ENCODE measurements at places on chromosomes 6 and 20. TPM values are rescaled to one million over a fixed set of nuclear protein-coding genes. Genes with fewer than 3 reads are reported as not detected.

The HFE gene
- total RNA-seq, result 1.1 TPM

The MLIP gene
- not detected for total RNA-seq

The C6orf58 gene
- not detected for total RNA-seq

The TNF gene
- 135 TPM for total RNA-seq

The OPRM1 gene
- total RNA-seq, result not detected

The POU5F1 gene
- total RNA-seq, result 2.3 TPM

The PHF20 gene
- total RNA-seq, result 72.3 TPM

DNA sequence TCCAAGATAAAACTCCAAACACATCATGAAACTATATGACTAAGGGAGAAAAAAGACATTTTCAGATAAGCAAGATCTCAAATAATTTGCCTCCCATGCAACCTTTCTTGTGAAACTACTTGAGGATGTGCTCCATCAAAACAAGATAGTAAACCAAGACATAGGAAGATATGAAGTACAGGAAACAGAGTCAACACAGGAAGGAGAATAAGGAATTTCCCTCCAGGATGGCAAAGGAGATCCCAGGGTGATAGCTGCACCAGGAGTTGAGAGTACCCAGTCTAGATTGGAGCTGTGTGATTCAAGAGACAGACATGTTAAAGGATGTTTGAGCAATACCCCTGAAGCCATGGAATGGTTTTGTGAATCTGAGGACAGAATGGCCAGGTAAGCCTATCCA, 15.3 kb downstream of the IL17A start:
- H3K36me3 ChIP-seq, result no peaks in the 10 kb centered on the region
- DNase-seq, result no peak
- H3K4me1 ChIP-seq, result no peaks in the 10 kb centered on the region

GRCh38 chr6:2109796-2110195, 135.6 kb downstream of the GMDS start:
- no peak for DNase-seq
- H3K27ac ChIP-seq, result no peak overlapping the region
- H3K36me3 ChIP-seq, result peaks cover 7% of the 10 kb centered on the region
- H3K4me3 ChIP-seq, result no peak overlapping the region
- H3K4me1 ChIP-seq, result peaks cover 13% of the 10 kb centered on the region

GRCh38 chr6:88599571-88599970, 363.8 kb downstream of the RNGTT start:
- H3K27ac ChIP-seq, result no peak overlapping the region
- no peaks in the 10 kb centered on the region for H3K27me3 ChIP-seq
- no peak for DNase-seq
- H3K36me3 ChIP-seq, result no peaks in the 10 kb centered on the region
- H3K4me3 ChIP-seq, result no peak overlapping the region
- no peaks in the 10 kb centered on the region for H3K4me1 ChIP-seq

GRCh38 chr20:40037511-40037910, 651.5 kb downstream of the MAFB start:
- H3K4me3 ChIP-seq, result no peak overlapping the region
- no peak for DNase-seq
- no peak overlapping the region for H3K27ac ChIP-seq
- H3K27me3 ChIP-seq, result peaks cover 7% of the 10 kb centered on the region

DNA sequence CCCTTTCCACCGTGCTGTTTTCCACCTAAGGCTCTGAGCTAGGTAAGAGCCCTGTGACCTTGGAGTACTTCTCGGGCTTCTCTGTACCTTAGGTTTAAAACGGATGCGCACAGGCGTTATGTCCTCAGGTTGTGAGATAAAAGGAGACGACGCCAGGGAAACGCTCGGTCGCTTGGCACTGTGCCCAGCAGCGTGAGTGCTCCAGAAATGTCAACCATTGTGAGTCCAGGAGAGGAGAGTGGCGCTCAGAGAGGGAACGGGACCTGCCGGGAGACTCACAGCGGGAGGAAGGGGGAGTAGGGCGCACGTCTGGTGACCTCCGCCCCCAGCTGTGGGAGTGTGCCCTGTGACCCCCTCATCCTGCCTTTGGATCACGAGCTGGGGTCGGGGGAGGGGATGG, 33.8 kb upstream of the SCRT2 start:
- no peak for DNase-seq
- H3K4me3 ChIP-seq, result no peak overlapping the region
- no peaks in the 10 kb centered on the region for H3K4me1 ChIP-seq
- H3K27ac ChIP-seq, result no peak overlapping the region
- H3K36me3 ChIP-seq, result no peaks in the 10 kb centered on the region

DNA sequence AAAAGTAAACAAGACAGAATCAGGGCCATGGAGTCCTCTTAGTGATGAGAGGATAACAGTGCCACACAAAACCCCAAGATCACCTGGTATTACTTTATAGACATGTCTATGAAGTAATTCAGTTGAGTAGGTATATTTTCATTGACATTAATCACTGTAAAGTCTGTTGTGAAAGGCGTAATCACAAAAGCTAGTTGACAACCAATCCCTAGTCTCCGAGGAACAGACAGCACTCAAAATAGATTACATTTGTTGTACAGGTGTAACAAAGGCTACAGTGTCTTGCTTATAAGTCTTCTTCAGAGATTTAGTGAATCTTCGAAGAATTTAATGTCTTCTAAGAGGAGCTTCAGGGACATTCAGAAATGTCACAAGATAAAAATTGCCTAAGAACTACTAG, 120.1 kb downstream of the TMEM200A start:
- H3K27me3 ChIP-seq, result no peaks in the 10 kb centered on the region
- no peak overlapping the region for H3K27ac ChIP-seq
- H3K36me3 ChIP-seq, result no peaks in the 10 kb centered on the region
- H3K4me1 ChIP-seq, result no peaks in the 10 kb centered on the region
- no peak for DNase-seq
- H3K4me3 ChIP-seq, result no peak overlapping the region

GRCh38 chr20:44342248-44342647, 5.4 kb downstream of the R3HDML start:
- H3K36me3 ChIP-seq, result no peaks in the 10 kb centered on the region
- no peak overlapping the region for H3K4me3 ChIP-seq
- no peak overlapping the region for H3K27ac ChIP-seq
- no peak for DNase-seq
- H3K4me1 ChIP-seq, result no peaks in the 10 kb centered on the region

- H3K4me1 ChIP-seq, result no peaks in the 10 kb centered on the region
- H3K27me3 ChIP-seq, result peaks cover 2% of the 10 kb centered on the region
- no peak overlapping the region for H3K4me3 ChIP-seq
- no peak for DNase-seq
These were observed 56.9 kb downstream of the FAM229B start for GRCh38 chr6:112144145-112144926.

GRCh38 chr6:149060300-149060984, 257.1 kb upstream of the TAB2 start:
- H3K36me3 ChIP-seq, result no peaks in the 10 kb centered on the region
- H3K4me1 ChIP-seq, result peaks cover 36% of the 10 kb centered on the region
- peak; percentile 34 for DNase-seq

DNA sequence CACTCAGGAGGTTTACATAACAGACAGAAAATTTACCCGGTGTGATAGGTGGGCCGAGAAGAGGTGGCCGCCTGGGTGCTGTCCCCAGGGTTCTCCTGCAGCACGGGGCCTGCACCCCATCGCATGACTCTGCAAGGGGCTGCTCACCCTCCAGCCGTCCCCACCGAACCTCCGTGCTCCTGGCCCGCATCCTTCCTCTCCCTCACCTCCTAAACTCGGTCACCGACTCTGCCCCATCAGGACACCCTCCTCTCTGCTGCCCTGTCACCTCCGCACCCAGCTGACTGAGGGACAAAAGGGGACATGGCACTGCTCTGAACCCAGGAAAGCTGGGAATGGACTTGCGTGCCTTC, 147.6 kb downstream of the SYNDIG1 start:
- H3K36me3 ChIP-seq, result no peaks in the 10 kb centered on the region
- H3K4me3 ChIP-seq, result no peak overlapping the region
- peaks cover 14% of the 10 kb centered on the region for H3K4me1 ChIP-seq
- H3K27ac ChIP-seq, result no peak overlapping the region
- H3K27me3 ChIP-seq, result peaks cover 3% of the 10 kb centered on the region
- no peak for DNase-seq

- no peak overlapping the region for H3K27ac ChIP-seq
- peaks cover 7% of the 10 kb centered on the region for H3K27me3 ChIP-seq
- no peak for DNase-seq
- H3K4me1 ChIP-seq, result no peaks in the 10 kb centered on the region
- no peaks in the 10 kb centered on the region for H3K36me3 ChIP-seq
These were observed 124.9 kb downstream of the GRM4 start for GRCh38 chr6:34020807-34021553.

GRCh38 chr20:13355411-13355810, 134.3 kb downstream of the ISM1 start:
- no peak overlapping the region for H3K4me3 ChIP-seq
- no peaks in the 10 kb centered on the region for H3K27me3 ChIP-seq
- H3K4me1 ChIP-seq, result no peaks in the 10 kb centered on the region

DNA sequence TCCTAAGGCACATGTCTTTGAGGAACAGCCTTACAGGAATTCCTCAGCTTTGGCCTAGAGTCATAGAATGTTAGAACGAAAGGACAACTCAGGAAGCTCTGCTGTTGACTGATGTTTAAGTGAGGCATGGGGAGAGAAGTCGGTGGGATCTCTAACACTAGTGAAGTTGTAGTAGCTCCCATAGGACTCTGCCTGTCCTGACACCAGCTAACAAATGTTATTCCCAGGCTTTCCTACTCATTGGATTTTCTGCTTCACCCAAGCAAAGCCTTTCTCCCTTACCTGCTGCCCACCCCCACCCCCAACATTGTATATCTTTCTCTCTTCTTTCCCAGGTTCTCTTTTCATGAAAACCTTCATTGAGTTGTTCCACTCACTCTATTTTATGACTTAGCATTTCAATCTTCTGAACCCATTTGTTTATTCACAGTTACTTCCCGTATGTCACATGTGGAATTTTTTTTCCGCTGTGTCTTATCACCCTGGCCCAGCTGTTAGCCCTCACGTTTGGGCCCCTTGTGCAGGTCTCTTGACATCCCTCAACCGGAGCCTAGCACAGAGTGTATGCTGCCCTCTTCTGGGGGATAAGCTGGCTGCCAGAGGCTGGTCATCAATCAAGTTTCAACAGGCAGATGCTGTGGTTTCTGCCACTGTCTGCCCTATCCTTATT, 39.2 kb upstream of the RNF8 start:
- no peaks in the 10 kb centered on the region for H3K27me3 ChIP-seq
- H3K36me3 ChIP-seq, result peaks cover 34% of the 10 kb centered on the region
- H3K27ac ChIP-seq, result no peak overlapping the region
- DNase-seq, result no peak
- no peak overlapping the region for H3K4me3 ChIP-seq
- no peaks in the 10 kb centered on the region for H3K4me1 ChIP-seq

DNA sequence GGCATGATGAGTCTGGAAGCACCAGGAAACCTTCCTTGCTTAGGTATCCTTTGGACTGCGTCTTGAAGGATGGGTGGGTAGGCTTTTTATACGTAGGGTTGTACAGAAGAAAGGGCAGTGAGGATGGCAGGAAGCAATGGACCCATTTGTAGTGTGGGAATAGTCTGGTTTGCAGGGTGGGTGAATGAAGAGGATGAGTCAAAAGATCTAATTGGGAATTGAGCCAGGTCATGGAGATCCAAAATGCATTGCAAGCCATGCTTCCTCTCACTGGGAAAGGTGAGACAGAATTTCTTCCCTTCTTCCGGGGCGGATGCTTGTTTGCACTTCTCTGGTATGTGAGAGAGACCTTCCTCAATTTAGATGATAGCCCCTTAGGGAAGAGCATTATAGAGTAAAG, 10.1 kb upstream of the BTBD3 start:
- H3K27ac ChIP-seq, result no peak overlapping the region
- no peaks in the 10 kb centered on the region for H3K4me1 ChIP-seq
- no peaks in the 10 kb centered on the region for H3K36me3 ChIP-seq
- H3K27me3 ChIP-seq, result no peaks in the 10 kb centered on the region
- no peak for DNase-seq

- no peaks in the 10 kb centered on the region for H3K36me3 ChIP-seq
- no peak overlapping the region for H3K4me3 ChIP-seq
- peaks cover 9% of the 10 kb centered on the region for H3K27me3 ChIP-seq
- H3K27ac ChIP-seq, result no peak overlapping the region
- no peak for DNase-seq
- no peaks in the 10 kb centered on the region for H3K4me1 ChIP-seq
These were observed 154.2 kb upstream of the MAFB start for GRCh38 chr20:40843251-40843650.

GRCh38 chr20:8328189-8328588, 196.1 kb downstream of the PLCB1 start:
- H3K4me3 ChIP-seq, result no peak overlapping the region
- H3K36me3 ChIP-seq, result no peaks in the 10 kb centered on the region
- no peak overlapping the region for H3K27ac ChIP-seq

DNA sequence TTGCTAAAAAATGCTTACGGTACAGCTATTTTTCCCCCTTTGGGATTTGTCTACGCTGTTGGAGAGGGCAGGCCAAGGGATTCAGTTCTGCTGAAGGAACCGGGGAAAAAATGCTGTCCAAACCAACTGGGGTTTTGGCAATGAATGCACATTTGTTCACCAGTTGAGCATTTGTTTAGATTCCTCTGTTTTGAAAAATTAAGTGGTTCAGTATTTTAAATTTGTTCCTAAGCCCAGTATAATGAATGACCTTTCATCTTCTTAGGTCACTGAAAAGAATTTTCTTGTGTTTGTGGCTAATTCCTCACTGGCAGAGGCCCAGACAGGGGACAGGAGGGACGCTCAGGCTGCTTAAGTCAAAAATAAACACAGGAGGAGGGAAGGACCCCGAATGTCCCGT, 10.8 kb upstream of the EYA2 start:
- no peak overlapping the region for H3K4me3 ChIP-seq
- H3K27ac ChIP-seq, result no peak overlapping the region
- H3K4me1 ChIP-seq, result no peaks in the 10 kb centered on the region
- DNase-seq, result no peak

DNA sequence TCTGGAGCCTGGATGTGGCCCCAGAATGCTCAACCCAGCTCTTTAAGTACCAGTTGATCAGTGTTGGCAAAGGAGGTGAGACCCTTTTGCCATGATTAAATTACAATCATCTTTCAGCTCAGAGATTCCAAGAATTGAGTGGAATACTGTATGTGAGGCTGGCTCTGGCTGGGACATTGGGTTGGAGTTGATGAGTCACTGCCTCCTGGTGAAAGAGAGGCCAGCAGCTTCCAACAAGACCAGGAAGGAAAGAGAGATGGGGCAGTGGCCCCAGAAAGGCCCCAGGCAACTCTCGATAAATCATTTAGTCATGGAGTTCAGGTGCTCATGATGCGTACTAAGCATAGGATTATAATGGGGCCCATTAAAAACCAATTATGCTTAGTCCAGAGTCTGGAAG, 2.1 kb downstream of the TGM6 start:
- H3K27ac ChIP-seq, result no peak overlapping the region
- peaks cover 15% of the 10 kb centered on the region for H3K27me3 ChIP-seq
- H3K4me1 ChIP-seq, result no peaks in the 10 kb centered on the region
- peaks cover 1% of the 10 kb centered on the region for H3K36me3 ChIP-seq
- no peak overlapping the region for H3K4me3 ChIP-seq

- no peak overlapping the region for H3K4me3 ChIP-seq
- H3K36me3 ChIP-seq, result no peaks in the 10 kb centered on the region
- H3K4me1 ChIP-seq, result no peaks in the 10 kb centered on the region
- DNase-seq, result no peak
- no peak overlapping the region for H3K27ac ChIP-seq
These were observed 91.9 kb upstream of the LAMP5 start for GRCh38 chr20:9422321-9423057.

GRCh38 chr6:36721369-36722140, 23.9 kb downstream of the RAB44 start:
- no peak overlapping the region for H3K4me3 ChIP-seq
- H3K4me1 ChIP-seq, result peaks cover 39% of the 10 kb centered on the region

Measured in activated B cell treated with CpG ODN at 0.5 μM for 24 hours (primary cell).